T follicular helper cell (primary cell): ENCODE measurements at places on chromosomes 2 and 18.

- no peak for DNase-seq
Observed at GRCh38 chr18:48955830-48956261, 5.1 kb upstream of the SMAD7 start.

- DNase-seq, result no peak
Observed at GRCh38 chr2:160205505-160205904, 5.4 kb upstream of the ITGB6 start.

- DNase-seq, result no peak
Observed at GRCh38 chr2:106115250-106115649, 78.9 kb downstream of the UXS1 start.

DNA sequence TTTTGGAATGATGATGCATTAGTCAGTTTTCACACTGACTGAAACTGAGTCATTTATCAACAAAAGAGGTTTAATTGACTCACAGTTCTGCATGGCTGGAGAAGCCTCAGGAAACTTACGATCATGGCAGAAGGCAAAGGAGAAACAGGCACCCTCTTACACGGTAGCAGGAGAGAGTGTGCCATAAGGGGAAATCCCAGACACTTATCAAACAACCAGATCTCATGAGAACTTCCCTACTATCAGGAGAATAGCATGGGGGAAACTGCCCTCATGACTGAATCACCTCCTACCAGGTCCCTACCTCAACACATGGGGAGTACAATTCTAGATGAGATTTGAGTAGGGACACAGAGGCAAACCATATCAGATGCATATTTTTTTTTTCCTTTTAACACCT is 504.5 kb upstream of the VRK2 start:
- DNase-seq, result no peak

DNA sequence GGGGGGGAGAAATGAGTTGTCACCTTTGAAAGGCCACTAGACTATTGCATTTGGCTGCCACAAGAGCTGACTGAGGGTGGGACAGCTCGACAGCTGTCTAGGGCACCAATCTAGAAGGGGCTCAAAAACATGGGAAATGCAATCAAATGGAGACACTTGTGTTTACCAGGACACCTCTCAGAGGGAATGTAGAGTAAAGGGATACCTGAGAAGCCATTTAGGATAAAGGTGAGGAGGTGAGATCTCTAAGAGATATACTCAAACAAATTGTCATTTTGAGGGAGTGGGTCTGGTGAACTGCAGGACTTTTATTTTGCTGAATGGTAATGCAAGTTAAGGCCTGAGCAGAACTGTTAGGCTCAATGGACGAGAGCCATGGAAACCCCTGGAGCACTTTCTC is 159.8 kb downstream of the DDX1 start:
- DNase-seq, result no peak

DNA sequence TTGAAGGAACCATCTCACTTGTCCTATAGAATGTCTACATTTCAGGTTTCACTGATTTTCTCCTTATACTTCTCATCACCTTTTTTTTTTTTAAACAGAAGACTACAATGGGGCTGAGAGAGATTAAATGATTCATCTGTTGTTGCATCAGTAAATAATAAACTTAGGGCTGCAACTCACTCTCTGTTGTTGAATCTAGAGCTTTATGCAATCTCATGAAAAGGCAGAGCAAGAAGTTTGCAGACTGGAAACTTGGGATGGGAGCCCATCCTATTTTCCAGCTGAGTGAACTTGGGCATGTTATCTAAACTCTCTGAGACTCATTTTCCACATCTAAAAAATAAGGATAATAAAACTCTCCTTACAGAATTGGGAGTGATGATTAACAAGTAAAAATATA is 58.4 kb downstream of the PDE1A start:
- DNase-seq, result no peak

DNA sequence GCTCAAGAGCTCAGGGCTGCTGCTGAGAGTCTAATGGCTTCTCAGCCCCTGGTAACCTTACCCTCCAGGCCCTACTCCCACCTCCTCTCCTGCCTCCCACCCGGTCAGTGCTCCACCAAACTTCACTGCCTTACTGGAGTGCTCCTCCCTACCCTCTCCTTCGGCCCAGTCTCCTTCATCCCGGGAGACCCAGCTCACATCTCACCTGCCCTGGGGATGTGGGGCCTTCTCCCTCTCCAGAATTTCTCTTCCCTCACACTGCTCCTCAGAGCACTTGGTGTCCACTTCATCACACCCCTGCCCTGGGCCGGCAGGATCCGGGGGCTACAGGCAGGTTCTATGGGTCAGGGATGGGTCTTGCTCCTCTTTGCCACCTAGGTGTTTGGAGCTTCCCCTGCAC is 21.6 kb downstream of the PTPN18 start:
- DNase-seq, result no peak

- DNase-seq, result no peak
Observed at GRCh38 chr18:77197073-77197472, 52.6 kb upstream of the GALR1 start.

- DNase-seq, result no peak
Observed at GRCh38 chr18:6414118-6414722, 491 bp downstream of the L3MBTL4 start.

- no peak for DNase-seq
Observed at GRCh38 chr2:214989187-214989586, 149.2 kb downstream of the ABCA12 start.

DNA sequence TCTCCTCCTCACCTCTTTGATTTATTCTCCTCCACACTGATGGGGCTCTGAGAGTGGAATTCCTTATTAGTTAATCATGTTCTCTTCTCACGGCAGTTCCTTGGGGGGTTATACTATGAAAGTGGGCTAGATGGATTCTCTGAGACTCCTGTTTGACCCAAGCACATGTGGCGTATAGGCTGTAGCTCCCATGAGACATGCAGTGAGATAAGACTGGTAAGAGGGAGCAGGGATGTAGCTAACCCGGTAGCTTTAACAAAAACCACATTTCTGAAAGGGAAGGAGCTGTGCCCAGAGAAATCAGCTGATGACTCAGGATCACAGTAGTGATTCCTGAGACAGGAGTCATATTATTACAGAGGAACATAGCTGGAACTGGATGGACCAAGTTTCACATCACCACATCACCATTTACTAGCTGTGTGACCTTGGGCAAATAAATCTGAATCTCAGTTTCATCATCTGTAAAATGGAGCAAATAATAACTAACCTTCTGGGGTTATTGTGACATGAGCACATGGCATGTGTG is 82.9 kb downstream of the CRIM1 start:
- no peak for DNase-seq

DNA sequence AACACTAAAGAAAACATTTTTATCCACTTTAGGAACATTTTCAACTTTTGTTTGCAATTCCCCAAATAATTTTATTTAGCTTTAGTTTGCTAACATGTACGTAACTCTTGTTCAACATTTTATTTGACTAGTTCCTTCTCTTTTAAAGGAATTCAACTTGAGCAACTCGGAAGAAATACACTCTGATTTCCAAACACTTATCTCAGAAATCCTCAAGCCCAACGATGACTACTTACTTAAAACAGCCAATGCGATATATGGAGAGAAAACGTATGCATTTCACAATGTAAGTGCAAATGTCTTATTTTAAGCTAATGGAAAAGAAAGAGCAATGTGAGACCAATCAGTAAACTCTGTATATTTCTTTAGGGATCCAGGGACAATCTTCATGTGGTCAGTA is 10.1 kb downstream of the SERPINB10 start:
- DNase-seq, result no peak

GRCh38 chr2:220144411-220144810 is 517.0 kb downstream of the SLC4A3 start:
- no peak for DNase-seq

DNA sequence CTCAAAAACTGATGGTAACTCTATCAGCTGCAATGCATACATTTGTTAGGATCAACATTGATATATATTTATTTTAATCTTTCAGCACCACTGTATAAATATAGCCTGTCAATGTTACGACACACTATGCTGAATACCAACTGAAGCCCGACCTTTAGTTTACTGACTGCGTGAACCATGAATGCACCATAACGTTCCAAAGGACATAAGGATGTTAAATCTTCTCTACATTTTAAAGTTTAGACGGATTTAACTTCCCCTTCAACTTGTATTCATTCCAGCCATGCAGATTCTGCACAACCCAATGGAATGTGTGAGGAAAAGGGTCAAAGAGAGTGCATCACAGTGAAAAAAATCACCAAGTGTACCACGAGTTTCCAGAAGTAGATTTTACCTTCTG is 489.5 kb downstream of the IRS1 start:
- DNase-seq, result no peak

DNA sequence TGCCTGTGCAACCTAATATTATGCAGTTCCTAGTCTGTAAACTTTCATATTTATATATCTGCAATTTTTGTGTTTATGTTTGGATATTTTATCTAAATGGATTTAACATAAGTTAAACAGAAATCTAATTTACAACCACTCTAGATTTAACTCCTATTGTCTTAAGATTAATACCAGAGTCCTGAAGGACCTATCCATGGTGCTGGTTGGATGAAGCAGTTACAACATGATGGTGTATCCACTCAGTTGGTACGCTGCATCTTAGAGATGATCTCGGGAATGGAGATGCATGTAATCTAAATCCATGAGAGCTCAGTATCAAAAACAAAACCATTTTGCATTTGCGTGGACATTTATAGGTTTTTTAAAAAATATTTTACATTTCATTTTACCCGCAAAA is 745.9 kb upstream of the SLC8A1 start:
- no peak for DNase-seq

DNA sequence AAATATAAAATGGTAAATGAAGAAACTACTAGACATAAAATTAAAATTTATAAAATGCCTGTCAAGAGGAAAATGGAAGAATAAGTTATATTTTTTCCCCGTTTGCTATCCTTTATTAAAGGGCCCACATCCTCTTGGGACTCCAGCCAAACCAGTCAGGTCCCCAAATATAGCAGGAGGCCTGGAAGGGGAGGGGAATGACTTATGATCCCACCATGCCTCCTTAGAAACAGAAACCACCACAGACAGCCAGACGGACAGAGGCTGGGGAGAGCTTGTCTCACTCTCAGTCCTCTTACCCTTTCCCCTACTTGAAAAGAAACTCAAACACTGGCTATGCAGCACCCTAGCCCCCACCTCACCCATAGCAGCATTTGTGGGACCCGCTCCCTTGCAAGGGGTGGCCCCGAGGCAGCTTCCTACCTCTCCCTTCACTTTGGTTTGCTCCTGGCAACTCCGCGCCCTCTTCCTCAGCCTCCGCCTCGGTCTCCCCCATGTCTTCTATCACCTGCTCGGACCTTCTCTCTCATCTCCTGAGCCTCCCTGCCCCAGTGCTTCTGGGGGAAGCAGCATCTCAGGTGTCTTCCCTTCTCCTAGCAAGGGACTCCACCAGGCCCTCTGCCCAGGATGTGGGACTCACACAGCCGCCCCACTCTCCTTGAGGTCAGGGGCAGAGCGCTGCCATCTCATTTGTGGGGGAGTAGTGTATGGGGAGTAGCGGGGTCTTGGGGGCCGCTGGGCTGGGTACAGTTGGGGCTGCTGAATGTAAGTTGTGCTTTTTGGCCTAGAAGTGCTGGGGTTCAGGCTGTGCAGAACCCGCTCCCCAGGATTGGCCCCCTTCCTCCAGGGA is 37.4 kb upstream of the ANKRD62 start:
- no peak for DNase-seq

- DNase-seq, result no peak
Observed at GRCh38 chr2:68696554-68696953, 38.1 kb upstream of the ARHGAP25 start.

GRCh38 chr2:86017901-86018896 is 87.5 kb downstream of the POLR1A start:
- DNase-seq, result no peak

DNA sequence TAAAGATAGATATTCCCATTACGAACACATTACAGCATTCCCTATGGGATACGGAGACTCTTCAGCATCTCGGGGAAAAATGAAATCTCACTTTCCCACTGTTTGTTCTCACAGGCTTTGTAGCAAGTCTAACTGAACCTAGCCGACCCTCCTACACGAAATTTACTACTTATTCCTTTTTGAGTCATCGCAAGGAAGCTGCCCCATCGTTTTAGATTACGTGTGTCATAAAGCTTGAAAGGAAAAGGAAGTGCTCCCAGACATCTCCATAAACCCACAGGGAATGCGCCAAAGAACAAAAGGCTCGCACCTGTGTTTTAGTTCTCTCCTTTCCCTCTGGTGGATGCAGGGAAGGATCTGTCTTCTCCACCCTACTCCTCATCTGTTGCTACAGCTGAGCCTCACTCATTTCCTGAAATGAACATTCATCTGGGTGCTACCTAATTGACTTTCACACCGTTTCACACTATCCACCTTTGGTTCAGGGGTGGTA is 76.2 kb upstream of the STK39 start:
- no peak for DNase-seq

- DNase-seq, result no peak
Observed at GRCh38 chr2:186675380-186675779, 18.5 kb upstream of the FAM171B start.

DNA sequence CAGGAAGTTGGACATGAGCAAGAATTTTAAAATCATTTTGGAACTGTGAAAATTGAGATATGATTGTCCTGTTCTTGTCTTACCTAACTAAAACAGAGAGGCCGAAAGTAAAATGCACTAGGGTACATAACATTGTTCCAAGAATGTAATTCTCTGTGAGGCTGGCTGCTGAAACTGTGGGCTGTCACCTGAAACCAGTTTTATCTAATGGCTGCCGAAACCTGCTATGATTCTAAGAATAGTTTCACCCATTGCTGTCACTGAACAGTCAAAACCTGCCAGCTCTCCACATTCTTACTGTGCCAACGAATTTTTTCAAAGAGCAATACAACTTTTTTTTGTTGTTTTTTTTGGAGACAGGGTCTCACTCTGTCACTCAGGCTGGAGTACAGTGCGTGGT is 119.3 kb upstream of the ZSWIM2 start:
- DNase-seq, result no peak

DNA sequence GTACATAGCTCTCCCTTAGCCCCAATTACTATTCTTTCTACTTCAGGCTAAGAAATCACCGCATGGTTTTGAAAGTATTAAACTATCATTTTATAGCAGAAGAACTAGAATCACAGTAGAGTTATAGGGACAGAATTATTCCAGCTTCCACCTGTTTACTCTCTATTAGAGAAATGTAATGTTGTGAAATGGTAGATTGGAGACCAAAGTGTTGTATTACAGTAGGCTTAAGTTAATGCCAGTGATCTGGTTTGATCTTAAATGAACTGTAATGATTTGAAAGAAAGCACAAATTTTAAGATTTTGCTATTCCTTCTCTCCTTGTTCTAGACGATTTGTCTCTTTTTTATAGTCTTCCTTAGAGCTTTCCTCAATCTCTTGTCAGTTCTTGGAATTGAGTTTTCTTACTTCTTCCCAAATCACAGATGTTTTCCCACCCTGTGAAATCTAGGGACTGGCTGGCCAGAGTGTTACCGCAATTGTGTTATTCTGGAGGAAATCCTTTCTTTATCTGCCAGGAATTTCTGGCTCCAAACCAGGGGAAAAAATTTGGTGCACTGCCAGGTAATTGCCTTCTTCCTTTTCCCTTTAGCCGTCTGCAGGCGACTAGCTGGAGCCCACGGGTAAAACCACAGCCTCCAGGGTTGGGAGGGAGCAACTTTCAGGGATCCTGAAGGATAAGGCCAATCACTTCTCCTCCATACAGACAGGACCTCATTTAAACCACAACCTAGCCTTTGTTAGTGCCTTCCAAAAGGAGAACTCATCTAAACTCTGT is 51.7 kb downstream of the NOP58 start:
- no peak for DNase-seq

- no peak for DNase-seq
Observed at GRCh38 chr2:106011380-106011779, 182.7 kb downstream of the UXS1 start.
